Cardiac septum (tissue), 1 donor: ENCODE measurements at places on chromosomes 16 and 17. TPM values are rescaled to one million over a fixed set of nuclear protein-coding genes. Genes with fewer than 3 reads are reported as not detected.

DNA sequence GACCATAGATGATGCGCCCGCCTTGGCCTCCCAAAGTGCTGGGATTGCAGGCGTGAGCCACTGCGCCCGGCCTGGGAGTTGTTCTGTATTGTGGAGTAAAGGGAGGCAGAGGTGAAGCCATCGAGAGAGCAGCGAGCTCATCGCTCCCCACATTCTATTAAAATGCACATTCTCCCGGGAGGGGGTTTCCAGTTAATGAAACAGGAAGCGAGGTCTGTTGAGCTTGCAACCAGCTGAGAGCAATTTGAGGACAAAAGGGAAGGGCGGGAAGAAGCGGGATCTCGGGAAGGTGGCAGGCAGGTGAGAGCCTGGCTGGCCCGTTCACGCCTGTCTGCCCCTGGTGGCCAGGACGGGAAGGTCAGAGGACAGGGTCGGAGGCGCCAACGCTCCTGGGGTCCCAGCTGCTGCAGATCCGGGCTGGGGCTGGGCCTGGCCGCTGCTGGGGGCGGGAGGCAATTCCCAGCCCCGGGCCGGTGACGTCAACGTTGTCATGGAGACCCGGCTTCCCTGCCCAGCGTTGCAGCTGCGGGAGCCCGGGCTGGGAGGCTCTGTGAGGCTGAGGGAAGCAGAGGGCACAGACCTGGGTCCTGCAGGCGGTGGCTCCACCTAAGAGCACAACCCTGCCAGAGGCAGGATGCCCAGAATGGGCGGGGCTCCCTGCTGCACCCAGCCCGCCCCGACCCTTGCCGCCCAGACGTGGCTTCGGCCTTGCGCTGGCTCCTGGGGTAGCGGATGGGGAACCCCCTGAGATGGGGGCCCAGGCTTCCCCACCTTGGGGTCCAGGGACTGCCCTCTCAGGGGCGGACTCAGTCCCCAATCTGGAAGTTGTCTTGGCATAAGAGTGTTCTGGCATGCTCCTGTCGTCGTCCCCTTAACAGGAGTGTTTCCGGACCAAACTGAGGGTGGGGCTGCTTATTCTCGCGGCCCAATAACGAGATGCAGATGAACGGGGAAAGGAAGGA is 48.7 kb upstream of the PLCG2 start:
- DNase-seq: peak; percentile 92

DNA sequence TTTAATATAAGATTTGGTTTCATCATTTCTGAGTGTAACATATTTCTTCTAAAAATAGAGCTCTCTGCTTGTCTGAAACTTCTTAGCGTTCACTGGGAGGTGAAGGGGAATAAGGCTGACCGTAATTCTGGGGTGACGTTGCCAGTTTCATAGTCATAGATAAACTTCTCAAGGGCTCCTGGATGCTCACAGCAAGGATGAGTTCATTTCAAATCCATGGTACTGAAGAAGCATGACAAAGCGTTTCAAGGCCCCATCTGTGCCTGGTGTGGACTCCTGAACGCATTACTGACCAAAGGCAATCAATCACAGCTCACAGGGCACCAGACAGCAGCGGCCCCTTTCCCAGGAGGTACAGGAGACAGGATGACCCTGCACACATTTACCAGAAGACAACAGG is 12.0 kb upstream of the EVPL start:
- no peak for DNase-seq

KAT2A gene
- 17.3 TPM for total RNA-seq

DNA sequence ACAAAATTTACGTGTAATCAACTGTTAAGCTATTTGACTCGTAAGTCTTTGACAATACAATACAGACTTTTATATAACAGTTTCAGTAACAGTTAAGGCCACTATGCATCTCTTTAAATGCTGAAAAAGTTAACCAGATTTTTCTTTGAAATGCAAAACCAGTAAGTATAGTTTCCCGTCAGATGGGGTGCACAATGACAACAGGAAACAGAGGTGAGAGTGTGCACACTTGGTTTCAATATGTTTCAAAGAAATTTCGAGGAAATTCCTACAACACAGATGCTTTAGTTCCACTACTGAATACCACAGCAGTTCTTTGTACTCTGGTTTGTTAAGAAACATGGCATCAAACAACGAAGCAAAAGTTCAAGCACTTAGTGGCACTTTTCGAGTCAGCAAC is 48.4 kb downstream of the RNF157 start:
- no peak for DNase-seq

GRCh38 chr17:65345261-65346005 is 208.3 kb downstream of the RGS9 start:
- DNase-seq: no peak

ZFP3 gene
- 12.6 TPM for total RNA-seq

CSH1 gene
- total RNA-seq: not detected

DNA sequence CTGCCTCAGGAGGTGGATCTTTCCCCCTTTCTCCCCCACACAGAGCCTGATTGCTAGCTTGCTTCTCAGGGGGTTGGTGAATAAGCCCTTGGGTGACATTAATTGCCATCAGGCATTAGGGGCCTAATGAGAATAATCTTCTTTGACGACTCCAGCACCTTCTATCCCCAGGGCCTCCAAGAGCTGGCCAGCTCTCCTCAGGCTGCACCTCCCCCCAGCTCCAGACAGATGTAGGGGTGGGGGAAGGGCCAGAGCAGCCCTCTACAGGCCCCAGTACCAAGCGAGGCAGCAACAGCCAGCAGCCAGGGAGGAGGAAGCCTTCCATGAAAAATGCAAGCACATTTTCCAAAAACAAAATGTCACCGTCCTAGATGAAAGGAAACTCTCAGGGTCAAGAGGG is 1.4 kb upstream of the TMEM132E start:
- DNase-seq: no peak

DNA sequence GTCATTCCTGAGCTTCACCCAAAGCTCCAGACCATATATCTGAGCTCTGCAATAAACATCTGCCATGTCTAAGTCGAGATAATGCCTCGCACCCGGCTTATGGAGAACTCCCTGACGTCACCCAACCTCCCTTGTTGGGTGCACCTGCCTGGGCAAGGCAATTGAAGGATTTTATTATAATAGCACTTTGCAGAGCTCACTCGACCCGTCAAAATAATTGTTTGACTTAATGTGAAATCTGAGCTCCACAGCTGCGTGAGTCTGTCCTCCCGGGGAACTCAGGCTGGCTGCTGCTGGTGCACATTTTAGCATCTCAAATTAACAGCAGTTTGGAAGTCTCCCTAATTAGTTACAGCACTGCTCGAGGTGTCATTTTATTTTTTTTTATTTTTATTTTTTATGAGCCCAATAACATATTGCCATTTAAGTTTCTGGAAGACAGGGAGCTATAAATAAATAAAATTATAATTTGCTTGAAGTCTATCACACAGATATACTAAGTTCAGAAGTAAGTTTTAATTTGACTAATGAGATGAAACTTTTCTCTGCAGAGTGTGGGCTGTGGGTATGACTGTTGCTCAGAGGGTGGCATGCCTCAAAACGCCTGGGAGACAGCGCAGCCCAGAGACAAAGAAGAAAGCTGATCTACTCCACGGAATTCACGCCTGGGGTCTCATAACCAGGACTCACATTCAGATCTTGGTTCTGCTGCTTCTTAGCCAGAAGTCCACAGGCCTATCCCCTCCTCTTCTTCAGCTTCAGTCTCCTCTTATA is 401.4 kb upstream of the C16orf82 start:
- no peak for DNase-seq

- DNase-seq: no peak
Measured at GRCh38 chr17:77884019-77884418, 74.5 kb upstream of the TNRC6C start.

CDR2L gene
- total RNA-seq: 20.1 TPM
